Stimulated activated CD4-positive, alpha-beta T cell treated with anti-CD3 and anti-CD28 coated beads, Interleukin-1b, Interleukin-23, amount 100 ng/mL, for 1 hour (primary cell): ENCODE measurements at places on chromosomes 1 and 21.

- no peak for DNase-seq
These were observed 7.6 kb downstream of the UBASH3A start for GRCh38 chr21:42411197-42411869.

GRCh38 chr1:156245451-156246232, 2.2 kb downstream of the PAQR6 start:
- no peak for DNase-seq

- DNase-seq, result no peak
These were observed 242.2 kb upstream of the ADGRL2 start for GRCh38 chr1:81558291-81559076.

GRCh38 chr1:7389201-7389905, 381.7 kb upstream of the VAMP3 start:
- no peak for DNase-seq

DNA sequence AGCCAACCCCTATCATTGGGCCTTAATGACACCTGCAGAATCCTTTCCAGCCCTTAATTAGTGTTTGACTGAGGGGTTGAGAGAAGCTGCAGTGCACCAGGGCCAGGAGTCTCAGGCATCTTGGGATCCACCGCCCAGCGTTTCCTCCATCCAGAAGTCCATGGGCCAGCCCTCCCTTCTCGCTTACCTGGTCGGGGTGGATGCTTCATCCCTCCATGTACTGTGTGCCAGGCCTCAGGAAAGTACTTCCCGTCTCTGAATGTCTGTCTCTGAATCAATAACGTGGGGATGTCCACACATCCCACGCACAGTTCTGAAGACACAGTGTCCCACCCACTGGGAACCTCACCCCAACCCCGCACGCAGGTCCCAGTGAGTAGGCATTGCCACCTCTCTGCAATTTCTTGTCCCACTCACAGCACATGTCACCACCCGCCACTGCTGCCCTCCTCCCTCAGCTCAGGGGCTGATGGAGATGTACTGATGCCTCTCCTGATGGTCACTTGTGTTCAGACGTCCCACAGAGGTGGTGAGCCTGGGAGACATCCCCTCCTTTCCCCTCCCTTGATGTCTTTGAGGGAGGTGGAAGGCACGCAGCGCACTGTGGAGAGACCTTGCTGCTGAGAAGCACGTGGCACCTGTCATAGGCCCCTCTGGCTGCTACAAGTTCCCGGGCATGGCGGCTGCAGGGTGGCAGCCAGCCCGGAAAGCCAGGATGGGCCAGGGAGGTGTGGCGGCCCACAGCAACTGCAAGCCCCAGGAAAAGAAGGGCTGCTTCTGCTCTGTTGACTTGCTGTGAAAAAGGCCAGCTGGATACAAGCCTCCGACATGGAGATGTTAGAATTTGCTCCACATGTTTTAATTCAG, 29.4 kb upstream of the PRSS38 start:
- no peak for DNase-seq

GRCh38 chr1:244075247-244075722, 24.2 kb downstream of the ZBTB18 start:
- no peak for DNase-seq

DNA sequence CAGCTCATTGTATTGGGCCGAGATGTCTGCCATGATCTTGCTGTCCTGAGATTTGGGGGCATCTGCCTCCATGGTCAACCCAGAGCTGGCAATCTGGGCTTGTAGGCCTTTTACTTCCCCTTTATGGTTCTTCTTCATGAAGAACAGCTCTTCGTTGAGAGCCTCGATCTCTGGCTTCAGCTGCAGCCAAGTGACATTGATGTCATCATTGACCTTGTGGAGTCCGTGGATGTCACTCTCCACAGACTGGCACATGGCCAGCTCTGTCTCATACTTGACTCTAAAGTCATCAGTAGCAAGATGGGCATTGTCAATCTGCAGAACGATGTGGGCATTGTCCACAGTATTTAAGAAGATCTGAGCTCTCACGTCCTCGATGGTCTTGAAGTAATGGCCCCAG, 29.2 kb downstream of the RAP1A start:
- DNase-seq, result no peak

DNA sequence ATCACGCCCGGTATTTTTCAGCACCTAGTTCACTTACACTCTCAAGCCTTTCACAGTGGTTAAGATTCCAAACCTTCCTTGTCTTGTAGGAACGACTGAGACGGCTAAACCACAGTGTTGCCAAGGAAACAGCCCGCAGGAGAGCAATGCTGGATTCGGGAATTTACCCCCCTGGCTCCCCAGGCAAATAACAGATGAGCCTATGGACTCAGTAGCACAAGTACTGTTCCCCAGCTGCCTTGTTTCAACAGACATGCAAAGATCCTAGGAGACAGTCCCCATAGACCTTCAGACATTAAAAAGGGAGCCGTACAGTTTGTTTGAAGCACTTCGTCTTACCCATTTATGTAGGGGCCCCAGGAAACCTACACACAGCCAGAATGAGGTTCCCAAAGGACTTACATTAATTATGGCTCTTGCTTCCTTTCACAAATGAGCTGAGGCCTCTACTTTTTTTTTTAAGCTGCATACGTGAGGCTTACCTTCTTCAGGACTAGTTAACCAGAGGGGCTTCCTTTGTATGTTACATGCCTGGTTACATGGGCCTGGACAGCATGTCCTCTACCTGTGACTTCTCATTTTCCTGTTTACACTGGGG, 2.7 kb downstream of the SNAPIN start:
- no peak for DNase-seq

- DNase-seq, result no peak
These were observed 26.2 kb downstream of the UMODL1 start for GRCh38 chr21:42097274-42097673.

- no peak for DNase-seq
These were observed 40.6 kb downstream of the CAMTA1 start for GRCh38 chr1:6825828-6826227.

DNA sequence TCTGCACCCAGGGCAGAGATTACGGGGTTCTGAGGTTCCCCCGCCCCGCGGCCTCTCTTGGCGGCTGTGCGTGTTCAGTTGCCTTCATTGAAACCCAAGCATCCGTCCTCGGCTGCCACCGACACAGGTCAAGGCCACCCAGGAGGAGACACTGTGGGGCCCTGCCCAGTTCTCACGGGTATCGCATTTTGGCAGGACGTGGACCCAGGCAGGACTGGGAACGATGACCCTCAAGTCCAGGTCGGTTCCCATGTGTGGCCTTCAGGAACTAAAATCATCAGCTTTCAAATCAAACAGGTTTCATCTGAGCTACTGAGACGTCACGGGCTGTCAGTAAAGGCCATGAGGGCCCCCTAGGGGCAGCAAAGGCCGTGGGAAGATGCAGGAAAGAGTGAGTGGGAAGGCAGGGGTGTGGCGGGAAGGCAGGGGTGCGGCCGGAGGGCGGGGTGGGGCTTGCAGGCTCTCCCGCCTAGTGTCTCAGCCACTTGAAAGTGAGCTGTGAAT, 7.0 kb upstream of the C1orf174 start:
- DNase-seq, result no peak

DNA sequence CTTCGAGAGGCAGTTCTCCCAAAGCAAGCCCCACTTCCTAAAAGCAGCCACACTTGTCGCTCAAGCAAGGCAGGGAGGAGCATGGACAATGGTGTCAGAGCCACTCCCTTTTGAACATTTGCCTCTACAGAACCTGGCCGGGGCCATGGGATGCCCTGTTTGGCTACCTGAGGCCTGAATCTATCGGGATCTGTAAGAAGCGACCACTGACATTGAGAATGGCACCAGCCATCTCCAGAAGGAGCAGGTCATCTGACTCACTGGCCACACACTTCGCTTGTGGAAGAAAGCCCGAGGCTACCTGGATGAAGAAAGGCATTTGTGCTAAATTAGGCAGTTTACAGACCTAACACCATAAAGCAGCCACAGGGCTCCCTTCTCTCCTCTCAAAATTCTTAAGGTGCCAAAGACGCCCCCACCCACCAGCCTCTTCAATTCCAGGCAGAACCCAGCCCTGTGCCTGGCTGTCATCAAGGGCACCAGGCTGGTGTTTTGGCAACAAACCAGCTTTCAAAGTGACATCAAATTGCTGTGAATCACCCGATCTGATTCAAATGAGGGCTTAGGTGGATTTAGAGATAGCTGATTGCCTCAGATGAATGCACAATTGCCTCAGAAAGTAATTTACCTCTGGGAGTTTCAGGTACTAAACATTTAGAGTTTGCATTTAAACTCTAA, 104.8 kb downstream of the ETS2 start:
- no peak for DNase-seq
